ENCODE measurements at places on chromosomes 13 and 19.

DNA sequence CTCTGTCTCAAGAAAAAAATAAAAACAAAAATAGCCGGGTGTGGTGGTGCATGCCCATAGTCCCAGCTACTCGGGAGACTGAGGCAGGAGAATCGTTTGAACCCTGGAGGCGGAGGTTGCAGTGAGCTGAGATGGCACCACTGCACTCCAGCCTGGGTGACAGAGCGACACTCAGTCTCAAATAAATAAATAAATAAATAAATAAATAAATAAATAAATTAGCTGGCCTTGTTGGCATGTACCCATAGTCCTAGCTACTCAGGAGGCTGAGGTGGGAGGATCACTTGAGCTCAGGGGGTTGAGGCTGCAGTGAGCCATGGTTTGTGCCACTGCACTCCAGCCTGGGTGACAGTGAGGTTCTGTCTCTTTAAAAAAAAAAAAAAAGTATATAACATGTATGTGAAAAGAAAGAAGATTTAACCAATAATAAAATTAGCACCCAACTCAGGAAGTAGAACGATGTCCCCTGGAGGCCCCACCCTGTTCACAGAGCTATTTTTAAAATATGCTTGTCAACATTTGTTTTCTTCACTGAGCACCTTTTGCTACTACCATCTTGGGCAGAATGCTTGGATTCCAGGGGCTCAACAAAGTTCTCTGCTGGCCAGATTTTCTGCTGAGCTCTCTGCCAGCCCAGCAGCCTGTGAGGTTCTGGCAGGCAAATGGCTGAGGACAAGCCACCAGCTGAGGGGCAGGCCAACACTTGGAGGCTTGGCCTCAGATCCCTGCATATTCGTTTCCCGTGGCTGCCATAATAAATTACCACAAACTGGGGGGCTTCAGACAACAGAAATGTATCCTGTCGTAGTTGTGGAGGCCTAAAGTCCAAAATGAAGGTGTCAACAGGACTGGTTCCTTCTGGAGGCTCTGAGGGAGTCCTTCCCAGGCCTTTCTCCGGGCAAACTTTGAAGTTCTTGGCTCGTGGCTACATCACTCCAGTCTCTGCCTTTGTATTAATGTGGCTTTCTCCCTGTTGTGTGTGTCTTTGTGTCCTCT is 5.2 kb downstream of the SLC25A42 start:
- peak; percentile 9 for DNase-seq

- DNase-seq = no peak
These were observed 17.1 kb upstream of the S1PR4 start for GRCh38 chr19:3161453-3161852.

- no peak for DNase-seq
These were observed 2.0 kb downstream of the DAZAP1 start for GRCh38 chr19:1409204-1410005.

DNA sequence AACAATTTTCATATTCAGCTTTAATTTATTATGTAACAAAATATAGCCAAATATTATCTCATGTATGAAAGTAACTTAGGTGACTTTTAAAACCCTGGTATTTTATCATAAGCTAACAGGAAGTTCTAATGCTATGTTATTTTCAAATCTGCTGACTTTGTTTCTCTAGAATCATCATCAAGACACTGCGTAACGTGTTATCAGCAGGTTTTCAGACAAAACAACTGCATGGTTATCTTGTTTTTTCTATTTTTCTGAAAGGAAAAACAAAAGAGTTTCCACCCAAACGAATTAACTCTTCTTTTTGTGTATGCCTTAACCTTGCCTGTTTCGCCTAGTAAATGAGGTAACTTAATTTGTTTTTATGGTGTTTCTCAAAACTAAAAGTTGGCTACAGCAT is 156.3 kb downstream of the TBC1D4 start:
- DNase-seq = no peak

Data from caudate nucleus (tissue), 63 donors.